ENCODE measurements at places on chromosomes 13 and 19.

GRCh38 chr13:71634182-71634581 is 232.8 kb downstream of the DACH1 start:
- no peaks in the 10 kb centered on the region for H3K4me1 ChIP-seq
- H3K4me3 ChIP-seq: no peak overlapping the region
- DNase-seq: no peak
- no peaks in the 10 kb centered on the region for H3K36me3 ChIP-seq
- no peaks in the 10 kb centered on the region for H3K27me3 ChIP-seq
- H3K27ac ChIP-seq: no peak overlapping the region

DNA sequence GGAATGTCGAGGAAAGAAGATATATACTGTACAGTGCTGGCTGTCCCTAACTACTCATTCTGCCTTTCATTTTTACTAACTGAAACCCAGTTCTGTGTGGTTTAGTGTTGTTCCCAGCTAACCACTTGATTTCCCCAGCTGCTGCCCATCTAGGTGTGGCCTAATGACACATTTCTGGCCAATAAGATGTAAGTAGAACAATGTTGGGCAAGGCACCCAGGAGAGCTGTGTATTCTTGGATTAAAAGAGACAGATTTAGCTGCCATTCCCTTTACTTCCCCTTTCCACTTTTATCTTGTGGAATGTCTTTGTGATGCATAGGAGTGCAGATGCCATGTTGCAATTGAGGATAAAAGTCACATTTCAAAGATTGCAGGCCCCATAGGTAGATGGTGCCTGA is 28.3 kb upstream of the PCDH9 start:
- H3K4me1 ChIP-seq: no peaks in the 10 kb centered on the region
- DNase-seq: no peak
- no peaks in the 10 kb centered on the region for H3K27me3 ChIP-seq
- H3K27ac ChIP-seq: no peak overlapping the region

DNA sequence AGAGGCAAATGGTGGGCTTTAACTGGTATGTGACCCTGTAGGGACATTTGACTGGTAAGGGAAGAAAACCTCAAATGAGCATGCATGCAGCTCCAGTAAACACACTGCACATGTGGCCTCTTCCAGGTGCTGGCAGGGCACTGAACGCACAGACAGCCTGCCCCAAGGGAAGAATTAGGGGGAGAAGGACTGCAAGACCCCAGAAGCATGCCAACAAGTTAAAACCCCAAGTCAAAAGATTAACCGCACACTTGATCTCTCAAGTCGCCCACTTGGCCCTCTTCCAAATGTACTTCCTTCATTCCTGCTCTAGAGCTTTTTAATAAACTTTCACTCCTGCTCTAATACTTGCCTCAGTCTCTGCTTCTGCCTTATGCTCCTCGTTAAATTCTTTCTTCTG is 46.9 kb upstream of the SLITRK1 start:
- H3K27ac ChIP-seq: no peak overlapping the region
- no peak for DNase-seq
- H3K4me3 ChIP-seq: no peak overlapping the region
- no peaks in the 10 kb centered on the region for H3K27me3 ChIP-seq
- H3K36me3 ChIP-seq: no peaks in the 10 kb centered on the region
- no peaks in the 10 kb centered on the region for H3K4me1 ChIP-seq

DNA sequence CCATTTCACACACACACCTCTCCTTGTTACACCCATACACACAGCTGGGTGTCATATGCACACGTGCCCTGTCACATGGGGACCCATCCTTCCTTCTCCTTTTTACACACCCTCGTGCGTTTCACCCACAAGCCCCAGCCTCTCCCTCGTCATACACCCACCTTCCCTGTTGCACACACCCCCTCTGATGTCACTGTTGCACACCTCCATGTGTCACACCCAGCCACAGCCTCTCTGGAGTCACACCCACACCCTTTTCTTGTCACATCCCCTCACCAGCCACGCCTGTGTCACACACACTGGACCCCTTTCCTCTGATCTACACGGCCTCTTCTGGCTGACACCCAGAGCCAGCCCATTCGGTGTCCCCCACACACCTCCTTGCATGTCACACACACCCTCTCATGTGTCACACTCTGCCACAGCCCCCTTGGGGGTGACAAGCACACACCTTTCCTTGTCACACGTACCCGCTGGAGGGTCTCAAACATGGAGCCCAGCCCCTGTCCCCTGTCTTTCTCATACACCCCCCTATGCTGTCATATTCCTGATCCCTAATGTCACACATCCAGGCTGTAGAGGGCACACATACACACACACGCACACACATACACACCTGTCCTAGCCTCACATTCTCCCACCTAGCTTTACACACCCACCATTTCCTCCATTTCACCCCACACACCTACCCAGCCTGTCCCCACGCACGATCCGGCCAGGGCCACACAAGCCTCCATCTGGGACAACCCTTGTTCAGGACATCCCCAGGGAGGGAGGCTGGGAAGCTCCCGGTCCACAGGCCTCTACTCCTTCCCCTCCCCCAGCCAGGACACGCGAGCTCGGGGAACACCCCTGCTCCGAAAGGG is 1.4 kb downstream of the NOVA2 start:
- H3K4me3 ChIP-seq: peak overlapping the region; percentile 37
- no peaks in the 10 kb centered on the region for H3K36me3 ChIP-seq
- H3K27ac ChIP-seq: no peak overlapping the region
- peaks cover 21% of the 10 kb centered on the region for H3K4me1 ChIP-seq

GRCh38 chr19:4555657-4556561 is 3.6 kb downstream of the SEMA6B start:
- H3K27me3 ChIP-seq: peaks cover 8% of the 10 kb centered on the region
- no peaks in the 10 kb centered on the region for H3K36me3 ChIP-seq
- H3K4me3 ChIP-seq: no peak overlapping the region
- H3K27ac ChIP-seq: no peak overlapping the region

DNA sequence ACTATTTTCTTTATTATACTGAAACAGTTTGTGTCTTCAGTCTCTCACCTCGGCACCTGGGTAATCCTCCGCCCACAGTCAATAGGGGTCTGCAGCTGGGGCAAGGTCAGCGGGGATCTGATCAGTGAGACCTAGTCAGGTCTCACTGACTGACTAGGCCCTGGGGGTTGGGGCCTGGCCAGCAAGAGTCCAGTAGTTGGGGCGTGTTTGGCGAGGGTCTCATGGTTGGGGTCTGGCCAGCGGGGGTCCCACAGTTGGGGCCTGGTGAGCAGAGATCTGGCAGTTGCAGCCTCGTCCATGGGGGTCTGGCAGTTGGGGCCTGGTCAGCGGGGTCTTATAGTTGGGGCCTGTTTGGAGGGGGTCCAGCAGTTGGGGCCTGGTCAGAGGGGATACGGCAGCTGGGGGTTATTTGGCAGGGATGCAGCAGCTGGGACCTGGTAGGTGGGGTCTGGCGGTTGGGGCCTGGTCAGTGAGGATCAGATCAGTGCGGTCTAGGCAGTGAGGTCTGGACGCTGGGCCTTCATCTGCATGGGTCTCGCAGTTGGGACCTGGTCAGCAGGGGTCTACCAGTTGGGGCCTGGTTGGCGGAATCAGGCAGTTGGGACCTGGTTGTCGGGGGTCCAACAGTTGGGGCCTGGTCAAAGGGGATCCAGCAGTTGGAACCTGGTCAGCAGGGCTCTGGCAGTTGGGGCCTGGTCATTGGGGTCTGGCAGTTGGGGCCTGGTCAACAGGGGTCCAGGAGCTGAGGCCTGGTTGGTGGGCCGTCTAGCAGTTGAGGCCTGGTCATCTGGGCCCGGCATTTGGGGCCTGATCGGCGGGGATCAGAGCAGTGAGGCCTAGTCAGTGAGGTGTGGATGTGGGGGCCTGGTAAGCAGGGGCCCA is 61.1 kb upstream of the TPM4 start:
- no peak overlapping the region for H3K27ac ChIP-seq
- H3K4me3 ChIP-seq: no peak overlapping the region

DNA sequence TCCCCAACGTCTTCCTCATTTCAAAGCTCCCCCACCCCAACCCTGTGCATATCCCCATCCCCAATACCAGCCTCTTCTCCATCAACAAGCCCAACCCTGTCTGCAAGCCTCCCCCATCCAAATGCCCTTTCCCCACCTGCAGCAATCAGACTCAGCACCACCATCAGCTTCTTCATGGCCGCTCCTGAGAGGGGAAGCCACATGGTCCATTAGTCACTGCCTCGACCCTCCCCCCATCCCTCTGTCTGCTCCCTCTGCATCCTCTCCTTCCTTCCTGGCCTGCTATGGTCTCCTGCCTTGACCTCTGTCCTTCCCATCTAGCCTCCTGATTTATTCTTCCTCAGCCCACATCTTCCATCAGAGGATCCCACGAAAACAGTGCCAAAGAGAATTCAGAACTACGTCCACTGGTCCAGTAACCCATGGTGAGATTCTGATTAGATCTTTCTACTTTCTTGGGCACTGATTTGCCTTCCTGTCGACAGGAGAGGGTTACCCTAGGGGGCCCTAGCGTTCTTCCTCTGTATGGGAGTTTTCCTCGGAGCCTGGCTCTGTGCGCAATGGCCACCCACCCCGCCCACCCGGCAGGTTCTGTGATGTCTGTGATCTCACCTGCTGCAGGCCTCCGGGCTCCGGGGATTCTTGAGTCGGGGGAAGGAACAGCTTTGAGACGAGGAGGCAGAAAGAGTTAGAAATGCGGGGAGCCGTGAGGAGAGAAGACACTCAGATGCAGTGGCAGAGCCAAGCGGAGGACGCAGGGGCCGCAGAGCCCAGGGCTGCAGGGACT is 1.3 kb downstream of the KLK6 start:
- no peak for DNase-seq
- no peaks in the 10 kb centered on the region for H3K36me3 ChIP-seq
- H3K27me3 ChIP-seq: peaks cover 30% of the 10 kb centered on the region
- H3K4me3 ChIP-seq: no peak overlapping the region
- no peak overlapping the region for H3K27ac ChIP-seq
- peaks cover 11% of the 10 kb centered on the region for H3K4me1 ChIP-seq

DNA sequence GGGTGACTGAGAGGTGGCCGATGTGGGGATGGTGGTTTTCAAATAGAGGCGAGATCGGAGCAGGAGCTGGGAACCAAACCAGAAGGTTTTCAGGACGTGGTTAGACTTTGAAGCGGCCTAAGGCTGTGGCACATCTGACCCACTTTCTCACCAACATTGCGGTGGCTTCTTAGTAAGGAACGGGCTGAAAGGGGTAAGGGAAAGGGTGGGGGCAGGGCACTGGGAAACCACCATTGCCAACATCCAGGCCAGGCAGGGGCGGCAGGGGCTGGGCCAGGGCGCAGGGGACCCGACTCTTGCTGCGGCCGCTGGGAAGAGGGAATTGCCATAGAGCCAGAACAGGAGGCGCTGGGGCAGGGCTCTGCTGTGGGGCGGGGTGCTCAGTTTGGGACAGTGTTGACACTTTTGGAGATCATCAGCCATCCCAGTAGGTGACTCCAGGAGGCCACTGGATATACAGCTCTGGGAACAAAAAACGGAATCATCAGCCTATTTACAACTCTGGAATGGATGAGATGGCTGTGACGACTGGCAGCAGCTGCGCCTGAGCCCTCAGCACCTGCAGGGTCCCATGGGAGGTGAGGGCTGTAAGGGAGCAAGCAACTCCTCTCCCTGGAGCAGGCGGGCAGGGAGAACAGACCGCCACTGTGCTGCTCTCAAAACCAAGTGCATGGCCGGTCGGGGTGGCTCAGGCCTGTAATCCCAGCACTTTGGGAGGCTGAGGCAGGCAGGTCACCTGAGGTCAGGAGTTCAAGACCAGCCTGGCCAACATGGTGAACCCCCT is 52.2 kb downstream of the IRS2 start:
- no peaks in the 10 kb centered on the region for H3K36me3 ChIP-seq
- no peak for DNase-seq
- H3K4me1 ChIP-seq: no peaks in the 10 kb centered on the region
- H3K27ac ChIP-seq: no peak overlapping the region

GRCh38 chr13:99985241-99985874 is 3.8 kb downstream of the ZIC2 start:
- H3K27ac ChIP-seq: no peak overlapping the region
- H3K36me3 ChIP-seq: no peaks in the 10 kb centered on the region
- H3K4me3 ChIP-seq: no peak overlapping the region
- H3K4me1 ChIP-seq: peaks cover 56% of the 10 kb centered on the region

GRCh38 chr19:49949742-49950589 is 11.0 kb downstream of the SIGLEC11 start:
- H3K27me3 ChIP-seq: peaks cover 3% of the 10 kb centered on the region
- H3K4me3 ChIP-seq: no peak overlapping the region
- H3K36me3 ChIP-seq: no peaks in the 10 kb centered on the region
- H3K4me1 ChIP-seq: peaks cover 17% of the 10 kb centered on the region
- peak; percentile 56 for DNase-seq
- no peak overlapping the region for H3K27ac ChIP-seq

DNA sequence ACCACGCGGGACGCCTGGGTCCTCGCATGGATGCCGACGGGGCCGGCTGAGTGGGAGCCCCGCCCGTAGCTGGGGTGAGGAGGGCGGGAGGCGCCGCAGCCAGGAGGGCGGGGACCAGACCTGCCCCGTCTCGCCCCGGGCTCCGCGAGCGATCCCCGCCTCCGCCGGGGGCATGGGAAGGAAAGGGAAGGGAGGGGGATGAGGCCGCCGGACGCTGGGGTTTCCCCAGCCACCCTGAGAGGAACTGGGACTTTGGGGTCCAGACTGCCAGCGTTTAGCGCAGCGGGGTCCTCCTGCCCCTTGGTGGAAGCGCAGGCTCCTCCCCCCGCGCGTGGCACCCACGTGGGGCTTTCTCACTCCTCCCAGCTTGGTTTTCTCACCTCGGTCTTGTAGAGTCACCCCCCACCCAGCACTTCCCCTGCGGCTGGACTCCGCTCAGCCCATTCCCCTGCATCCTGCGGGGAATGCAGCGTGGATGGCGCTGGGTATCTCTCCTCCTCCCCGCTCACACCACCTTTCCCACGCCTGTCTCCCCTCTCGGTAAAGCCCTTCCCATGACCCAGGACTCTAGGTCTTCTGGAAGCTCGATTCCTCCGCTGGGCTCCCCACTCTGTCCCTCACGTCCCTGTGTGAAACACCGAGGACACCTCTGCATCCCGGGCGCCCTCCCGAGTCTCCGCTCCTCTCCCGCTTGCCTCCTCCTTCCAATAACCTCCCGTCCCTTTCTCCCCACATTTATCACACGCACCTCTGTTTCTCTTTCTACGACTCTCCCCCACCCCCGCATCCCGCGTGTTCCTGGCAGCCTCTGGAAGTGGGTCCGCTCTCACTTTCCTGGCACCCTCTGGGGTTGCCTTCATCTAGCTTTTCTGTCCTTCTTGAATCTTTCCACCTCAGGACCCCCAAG is 2.1 kb downstream of the TGFB1 start:
- H3K4me1 ChIP-seq: peaks cover 61% of the 10 kb centered on the region
- peak overlapping the region; percentile 43 for H3K27ac ChIP-seq
- H3K4me3 ChIP-seq: peak overlapping the region; percentile 69
- peak; percentile 84 for DNase-seq
- H3K27me3 ChIP-seq: no peaks in the 10 kb centered on the region
- H3K36me3 ChIP-seq: peaks cover 8% of the 10 kb centered on the region

DNA sequence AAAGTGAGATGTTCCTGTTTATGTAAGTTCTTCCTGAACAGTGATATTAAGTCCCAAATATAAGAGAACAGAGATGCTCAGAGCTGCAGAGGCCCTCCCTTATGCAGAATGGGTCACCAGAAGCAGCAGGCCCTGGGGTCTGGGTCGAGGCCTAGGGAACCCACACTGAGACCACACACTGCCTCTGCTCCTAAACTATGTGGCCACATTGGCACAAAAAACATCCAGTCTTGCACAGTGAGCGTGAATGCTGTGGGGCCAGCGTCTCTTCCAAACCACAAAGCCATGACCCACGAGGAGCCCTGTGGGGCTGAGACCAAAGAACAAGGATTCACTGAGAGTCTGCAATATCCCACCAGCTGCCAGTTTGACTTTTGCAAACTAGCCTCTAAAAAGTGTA is 23.6 kb downstream of the PROZ start:
- no peak overlapping the region for H3K4me3 ChIP-seq
- H3K36me3 ChIP-seq: peaks cover 74% of the 10 kb centered on the region
- no peaks in the 10 kb centered on the region for H3K27me3 ChIP-seq
- no peak overlapping the region for H3K27ac ChIP-seq

All from suprapubic skin (tissue), 4 donors.